B cell (primary cell): ENCODE measurements at places on chromosomes 2 and 18.

GRCh38 chr2:138335036-138335435 lies 166.5 kb upstream of the SPOPL start:
- H3K4me1 ChIP-seq, result no peaks in the 10 kb centered on the region
- no peaks in the 10 kb centered on the region for H3K36me3 ChIP-seq
- no peak overlapping the region for H3K27ac ChIP-seq
- DNase-seq, result no peak
- H3K4me3 ChIP-seq, result no peak overlapping the region

DNA sequence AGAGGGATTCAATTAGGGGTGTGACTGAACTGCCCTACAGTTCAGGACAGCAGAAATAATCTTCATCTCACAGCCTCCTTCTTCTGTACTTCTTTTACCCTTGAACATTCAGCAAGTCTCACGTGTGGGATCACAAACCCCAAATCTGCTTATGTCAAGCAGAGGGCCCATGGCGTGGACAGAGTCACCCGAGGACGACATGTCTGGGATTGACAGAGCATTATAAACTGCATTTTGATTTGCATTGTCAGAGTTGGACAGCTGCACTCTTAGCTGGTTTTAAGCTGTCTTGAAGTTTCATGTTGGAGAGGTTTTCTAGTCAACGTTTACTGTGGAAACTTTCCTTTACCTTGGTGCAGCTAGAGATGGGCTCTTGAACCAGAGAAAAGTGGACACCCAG lies 26.4 kb downstream of the MGAT5 start:
- H3K4me3 ChIP-seq, result no peak overlapping the region
- H3K4me1 ChIP-seq, result peaks cover 93% of the 10 kb centered on the region
- DNase-seq, result no peak
- H3K27ac ChIP-seq, result peak overlapping the region; percentile 14
- no peaks in the 10 kb centered on the region for H3K27me3 ChIP-seq
- H3K36me3 ChIP-seq, result peaks cover 7% of the 10 kb centered on the region

DNA sequence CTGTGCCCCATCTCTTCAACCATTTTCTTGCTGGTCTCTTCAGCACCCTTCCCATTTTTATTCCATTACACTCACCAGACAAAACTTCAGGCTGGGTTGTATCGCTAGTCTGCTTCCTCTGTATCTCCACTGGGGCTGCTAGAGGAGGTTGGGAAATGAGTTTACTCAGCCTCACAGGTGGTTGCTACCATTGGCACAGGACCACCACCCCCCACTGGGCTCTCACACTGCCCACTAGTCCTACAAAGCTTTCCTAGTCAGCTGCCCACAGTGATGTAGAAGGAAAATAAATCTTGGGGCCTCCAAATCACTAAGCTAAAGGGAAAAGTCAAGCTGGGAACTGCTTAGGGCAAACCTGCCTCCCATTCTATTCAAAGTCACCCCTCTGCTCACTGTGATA lies 12.3 kb upstream of the IL1B start:
- H3K27ac ChIP-seq, result no peak overlapping the region
- H3K27me3 ChIP-seq, result no peaks in the 10 kb centered on the region
- no peak overlapping the region for H3K4me3 ChIP-seq
- no peak for DNase-seq
- no peaks in the 10 kb centered on the region for H3K4me1 ChIP-seq

GRCh38 chr2:206082298-206082843 lies 3.6 kb downstream of the INO80D start:
- no peak overlapping the region for H3K4me3 ChIP-seq
- peaks cover 24% of the 10 kb centered on the region for H3K4me1 ChIP-seq
- H3K27ac ChIP-seq, result no peak overlapping the region
- H3K36me3 ChIP-seq, result no peaks in the 10 kb centered on the region
- no peak for DNase-seq
